NCI-H526 treated with DMSO at 0.1 percent for 48 hours (cell line): ENCODE measurements at places on chromosomes 1 and 21.

GRCh38 chr1:12420171-12420570 is 190.3 kb downstream of the VPS13D start:
- no peak for DNase-seq

GRCh38 chr1:96292141-96292540 is 429.4 kb upstream of the PTBP2 start:
- no peak for DNase-seq

DNA sequence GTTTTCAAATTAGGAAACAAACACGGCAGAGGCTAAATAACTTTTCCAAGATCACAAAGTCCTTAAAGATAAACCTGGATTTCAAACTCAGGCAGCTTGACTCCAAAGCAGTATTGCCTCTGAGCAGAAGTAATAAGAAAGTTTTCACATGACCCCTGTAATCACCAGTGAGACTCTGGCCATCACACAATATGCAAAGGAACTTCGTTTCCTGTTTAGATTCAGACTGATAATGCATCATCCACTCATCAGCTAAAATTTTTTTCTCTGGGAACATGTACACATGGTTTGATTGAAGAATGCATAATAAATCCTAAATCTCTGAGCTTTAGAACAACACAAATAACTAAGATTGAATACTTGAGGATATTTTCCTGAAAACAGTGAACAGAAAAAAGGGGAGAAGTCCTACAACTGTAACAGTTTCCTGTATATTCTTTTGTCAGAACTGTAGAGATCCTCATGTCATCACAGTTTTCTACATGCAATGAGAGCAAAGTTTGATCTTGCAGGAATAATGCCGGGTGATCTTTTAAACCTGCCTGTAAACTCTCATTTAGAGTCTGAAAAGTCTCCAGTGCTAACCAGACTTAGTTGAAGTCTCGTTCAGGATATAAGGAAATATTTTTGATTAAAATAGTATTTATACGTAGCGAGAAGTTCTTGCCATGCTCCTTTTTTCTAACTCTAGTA is 225.3 kb downstream of the SPATA17 start:
- no peak for DNase-seq

DNA sequence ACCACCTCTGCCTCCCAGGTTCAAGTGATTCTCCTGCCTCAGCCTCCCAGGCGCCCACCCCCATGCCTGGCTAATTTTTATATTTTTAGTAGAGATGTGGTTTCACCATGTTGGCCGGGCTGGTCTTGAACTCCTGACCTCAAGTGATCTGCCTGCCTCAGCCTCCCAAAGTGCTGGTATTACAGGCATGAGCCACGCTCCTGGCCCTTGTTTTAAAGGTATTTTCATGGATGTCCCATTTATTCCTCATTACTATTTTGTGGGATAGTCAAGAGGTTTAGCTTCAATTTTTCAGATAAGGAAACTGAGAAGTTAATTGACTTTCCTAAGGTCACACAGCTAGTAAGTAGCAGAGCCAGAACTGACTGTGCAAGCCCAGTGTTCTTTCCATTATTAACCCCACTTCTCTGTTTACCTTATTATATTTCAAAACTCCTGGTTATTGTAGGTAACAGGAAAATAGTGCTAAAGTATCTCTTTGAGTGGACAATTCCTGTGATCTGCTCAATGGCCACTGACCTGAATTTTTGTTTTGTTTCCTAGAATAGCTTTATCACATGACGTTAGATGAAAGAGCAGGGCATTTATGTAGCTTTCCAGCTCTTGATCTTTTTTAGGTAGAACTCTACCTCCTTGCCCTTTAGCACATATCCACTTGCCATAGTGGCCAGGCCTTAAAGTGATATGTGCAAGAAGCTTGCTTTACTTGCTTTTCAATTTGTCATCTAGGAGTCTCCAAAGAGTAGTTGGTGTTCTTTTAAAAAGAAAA is 13.6 kb downstream of the ZYG11B start:
- no peak for DNase-seq

DNA sequence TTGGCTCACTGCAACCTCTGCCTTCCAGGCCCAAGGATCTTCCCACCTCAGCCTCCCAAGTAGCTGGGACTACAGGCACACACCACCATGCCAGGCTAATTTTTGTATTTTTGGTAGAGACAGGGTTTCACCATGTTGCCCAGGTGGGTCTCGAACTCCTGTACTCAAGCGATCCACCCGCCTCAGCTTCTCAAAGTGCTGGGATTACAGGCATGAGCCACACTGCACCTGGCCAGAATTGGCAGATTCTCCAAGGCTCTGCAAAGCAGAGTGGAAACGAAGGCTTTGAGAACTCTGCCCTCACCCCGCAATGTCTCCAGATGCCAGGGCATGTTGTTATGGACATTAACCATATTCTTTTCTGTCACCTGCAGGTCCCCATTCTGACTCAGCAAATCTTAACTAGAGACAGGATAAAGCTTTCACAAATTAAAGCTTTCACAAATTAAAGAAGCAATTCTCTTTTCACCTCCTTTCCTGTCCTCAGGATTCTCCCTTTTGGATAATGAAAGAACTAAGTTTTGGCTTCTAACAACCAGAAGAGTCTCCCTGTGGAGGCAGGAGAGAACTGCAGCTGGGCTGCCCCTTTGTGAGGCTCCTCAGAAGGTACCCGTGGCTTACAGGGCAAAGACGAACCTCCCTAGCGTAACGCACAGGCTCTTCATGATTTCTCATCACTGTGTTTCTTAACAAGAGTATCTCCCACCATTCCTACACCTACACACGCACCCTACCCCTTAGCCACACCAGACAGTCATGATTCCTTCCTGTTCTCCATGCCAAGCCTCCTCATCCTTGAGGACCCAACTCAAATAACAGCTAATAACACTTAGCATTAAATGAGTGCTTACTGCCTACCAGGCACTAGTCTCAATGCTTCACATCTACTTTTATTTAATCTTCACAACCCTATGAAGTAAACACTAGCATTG is 29.8 kb downstream of the GPA33 start:
- no peak for DNase-seq

DNA sequence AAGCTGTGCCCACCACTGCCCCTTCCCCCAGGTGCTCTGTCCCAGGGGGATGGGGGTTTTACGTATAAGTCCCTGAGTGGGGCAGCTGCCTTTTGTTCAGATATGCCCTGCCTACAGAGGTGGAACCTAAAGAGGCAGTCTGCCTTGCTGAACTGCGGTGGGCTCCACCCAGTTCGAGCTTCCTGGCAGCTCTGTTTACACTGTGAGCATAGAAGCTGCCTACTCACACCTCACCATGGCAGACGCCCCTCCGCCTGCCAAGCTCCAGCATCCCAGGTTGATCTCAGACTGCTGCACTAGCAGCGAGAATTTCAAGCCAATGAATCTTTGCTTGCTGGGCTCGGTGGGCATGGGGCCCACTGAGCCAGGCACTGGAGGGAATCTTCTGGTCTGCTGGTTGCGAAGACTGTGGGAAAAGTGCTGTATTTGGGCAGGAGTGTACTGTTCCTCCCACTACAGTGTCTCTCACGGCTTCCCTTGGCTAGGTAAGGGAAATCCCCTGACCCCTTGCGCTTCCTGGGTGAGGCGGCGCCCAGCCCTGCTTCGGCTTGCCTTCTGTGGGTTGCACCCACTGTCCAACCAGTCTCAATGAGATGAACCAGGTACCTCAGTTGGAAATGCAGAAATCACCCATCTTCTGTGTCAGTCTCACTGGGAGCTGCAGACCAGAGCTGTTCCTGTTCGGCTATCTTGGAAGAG is 17.6 kb upstream of the RWDD3 start:
- DNase-seq: no peak

DNA sequence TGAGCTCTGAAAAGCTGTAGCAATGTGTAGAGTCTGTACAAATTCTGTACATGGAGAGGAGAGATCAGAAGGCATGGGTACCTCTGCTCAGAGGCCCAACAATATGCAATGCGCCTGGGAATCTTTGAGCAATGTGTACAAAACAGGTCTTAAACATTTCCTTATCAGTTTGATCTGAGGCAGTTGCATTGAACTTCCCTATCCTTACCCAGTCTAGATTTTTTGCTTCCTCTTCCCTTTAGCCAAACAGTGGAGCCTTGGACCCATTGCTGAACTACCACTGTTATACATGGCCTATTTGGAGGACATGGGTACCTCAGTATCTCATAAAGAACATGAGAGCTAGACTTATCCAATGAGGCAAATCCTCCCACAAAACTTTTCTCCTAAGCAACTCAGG is 12.6 kb upstream of the MNDA start:
- DNase-seq: no peak

- DNase-seq: no peak
Measured at GRCh38 chr1:70504176-70504820, 93.2 kb downstream of the CTH start.

DNA sequence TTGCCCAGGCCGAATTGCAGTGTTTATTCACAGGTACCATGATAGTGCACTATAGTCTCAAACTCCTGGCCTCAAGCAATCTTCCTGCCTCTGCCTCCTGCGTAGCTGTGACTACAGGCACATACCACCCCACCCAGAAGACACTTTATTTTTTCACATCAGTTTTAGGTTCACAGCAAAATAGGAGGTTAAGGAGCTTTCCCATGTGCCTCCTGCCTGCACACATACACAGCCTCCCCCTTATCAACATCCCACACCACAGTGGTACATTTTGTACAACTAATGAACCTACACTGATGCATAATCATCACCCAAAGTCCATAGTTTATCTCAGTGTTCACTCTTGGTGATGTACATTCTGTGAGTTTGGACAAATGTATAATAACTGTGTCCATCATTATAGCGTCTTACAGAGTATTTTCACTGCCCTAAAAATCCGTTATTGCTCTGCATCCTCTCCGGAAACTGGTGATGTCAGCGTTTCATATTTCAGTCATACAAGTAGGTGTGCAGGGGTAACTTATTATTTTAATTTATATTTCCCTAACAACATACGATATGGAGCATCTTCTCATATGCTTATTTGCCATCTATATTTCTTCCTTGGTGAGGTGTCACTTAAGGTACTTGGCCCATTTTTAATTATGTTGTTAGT is 23.2 kb downstream of the OR13G1 start:
- no peak for DNase-seq

DNA sequence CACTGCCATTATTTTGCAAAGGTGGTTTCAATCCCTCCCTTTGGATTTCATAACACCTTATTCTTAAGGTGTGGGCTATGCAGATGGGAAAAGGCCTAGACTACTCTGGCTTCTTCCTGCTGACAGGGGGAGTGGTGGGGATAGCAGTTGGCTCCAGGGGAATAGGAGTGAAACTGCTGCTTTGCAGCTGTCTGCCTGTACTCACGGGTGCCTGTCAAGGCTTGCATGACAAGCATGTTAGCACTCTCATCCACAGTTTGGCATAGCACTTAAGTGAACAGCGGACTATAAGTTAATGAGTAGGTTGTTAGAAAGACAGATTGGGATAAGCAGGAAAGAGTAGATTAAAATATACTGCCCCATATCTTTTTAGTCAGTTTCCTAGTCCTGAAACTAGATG is 287.5 kb upstream of the DAB1 start:
- no peak for DNase-seq

- DNase-seq: no peak
Measured at GRCh38 chr1:14140831-14141401, 440.9 kb downstream of the PRDM2 start.

- no peak for DNase-seq
Measured at GRCh38 chr1:193927550-193927949, 741.1 kb upstream of the B3GALT2 start.

DNA sequence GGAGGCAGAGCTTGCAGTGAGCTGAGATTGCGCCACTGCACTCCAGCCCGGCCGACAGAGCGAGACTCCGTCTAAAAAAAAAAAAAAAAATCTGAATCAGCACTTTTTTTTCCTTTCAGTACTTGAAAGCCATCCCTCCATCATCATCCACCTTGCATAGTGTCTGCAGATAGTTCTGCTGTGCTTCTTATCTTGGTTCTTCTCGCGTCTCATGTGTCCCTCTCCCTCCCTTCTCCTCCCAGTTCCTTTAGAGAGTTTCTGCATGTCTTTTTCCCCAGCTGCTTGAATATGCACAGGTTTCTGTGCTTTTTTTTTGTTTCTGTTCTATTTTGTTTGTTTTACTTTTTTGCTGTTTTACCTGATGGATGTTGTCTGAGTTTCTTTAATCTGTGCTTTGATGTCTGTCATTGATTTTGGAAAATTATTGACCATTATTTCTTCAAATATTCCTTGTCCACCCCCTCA is 3.9 kb upstream of the COL18A1 start:
- DNase-seq: no peak

- DNase-seq: no peak
Measured at GRCh38 chr1:96771847-96772246, 50.3 kb downstream of the PTBP2 start.

DNA sequence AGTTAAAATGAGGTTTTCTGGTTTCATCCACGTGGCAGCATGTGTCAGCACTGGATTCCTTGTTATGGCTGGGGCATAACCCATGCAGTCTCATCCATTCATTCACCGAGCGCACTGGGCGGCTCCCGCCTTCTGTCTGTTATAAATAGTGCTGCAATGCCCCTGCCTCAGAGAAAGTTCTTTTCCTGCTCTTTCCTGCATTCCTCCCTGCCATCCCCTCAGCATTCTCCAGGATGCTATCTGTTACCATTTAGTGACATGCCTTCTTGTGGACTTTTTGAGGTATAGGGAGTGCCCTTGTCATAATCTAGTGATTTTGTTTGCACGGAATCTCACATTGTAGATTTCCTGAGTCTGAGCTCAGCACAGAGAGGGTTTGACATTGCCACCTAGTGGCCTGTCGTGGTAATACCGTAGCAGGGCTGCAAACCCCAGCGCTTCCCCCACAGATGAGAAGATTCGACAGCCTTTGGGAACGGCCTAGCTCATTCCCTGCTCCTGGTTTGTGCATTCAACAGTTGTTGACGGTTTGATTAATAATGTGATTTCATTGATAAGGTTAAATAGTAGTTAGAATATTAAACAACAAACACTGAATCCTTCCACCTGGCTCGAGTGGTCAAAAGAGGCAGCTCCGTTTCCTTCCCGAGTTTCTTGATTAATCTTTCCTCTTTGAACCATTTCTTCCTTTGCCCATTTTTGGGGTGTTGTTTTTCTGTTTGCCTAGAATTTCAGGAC is 46.3 kb downstream of the UMODL1 start:
- DNase-seq: peak; percentile 66

GRCh38 chr1:208497866-208498541 is 253.8 kb upstream of the PLXNA2 start:
- no peak for DNase-seq

GRCh38 chr1:5752746-5753548 is 239.3 kb downstream of the NPHP4 start:
- no peak for DNase-seq

- no peak for DNase-seq
Measured at GRCh38 chr1:102234753-102235359, 238.1 kb upstream of the OLFM3 start.

GRCh38 chr1:223727541-223727940 is 15.2 kb downstream of the CAPN2 start:
- no peak for DNase-seq
